Aorta (tissue), 5 donors: ENCODE measurements at places on chromosomes 2 and 18. TPM values are rescaled to one million over a fixed set of nuclear protein-coding genes. Genes with fewer than 3 reads are reported as not detected.

GRCh38 chr2:241796209-241796608 is 12.8 kb upstream of the NEU4 start:
- no peaks in the 10 kb centered on the region for H3K4me1 ChIP-seq
- H3K27ac ChIP-seq, result no peak overlapping the region
- no peak for DNase-seq
- H3K27me3 ChIP-seq, result no peaks in the 10 kb centered on the region
- H3K4me3 ChIP-seq, result no peak overlapping the region

DNA sequence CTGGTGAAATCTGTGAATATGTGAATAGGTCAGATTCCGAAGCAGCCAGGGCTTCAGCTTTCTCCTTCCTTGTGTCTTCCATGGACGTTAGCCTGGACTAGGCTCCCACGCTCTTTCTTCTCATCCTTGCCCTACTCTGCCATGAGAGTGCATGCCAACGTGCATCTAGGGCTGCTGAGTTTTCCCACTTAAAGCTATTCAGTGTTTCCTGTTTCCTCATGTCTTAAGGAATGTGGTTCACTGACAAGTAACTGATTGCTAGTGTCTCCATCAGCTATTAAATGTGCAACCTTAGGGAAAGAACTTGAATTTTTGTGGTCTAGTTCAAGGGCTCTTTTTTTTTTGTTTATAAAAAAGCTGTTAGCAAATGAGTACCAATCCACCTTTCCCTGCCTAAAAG is 642.3 kb upstream of the LINC00305 start:
- no peaks in the 10 kb centered on the region for H3K36me3 ChIP-seq
- DNase-seq, result no peak
- H3K27me3 ChIP-seq, result no peaks in the 10 kb centered on the region

- no peaks in the 10 kb centered on the region for H3K36me3 ChIP-seq
- no peak for DNase-seq
- H3K4me1 ChIP-seq, result no peaks in the 10 kb centered on the region
- H3K4me3 ChIP-seq, result no peak overlapping the region
- no peaks in the 10 kb centered on the region for H3K27me3 ChIP-seq
Observed at GRCh38 chr2:162071001-162071400, 3.0 kb downstream of the DPP4 start.

GRCh38 chr2:241822264-241822623 is 13.3 kb downstream of the NEU4 start:
- no peak overlapping the region for H3K4me3 ChIP-seq
- H3K4me1 ChIP-seq, result no peaks in the 10 kb centered on the region
- no peaks in the 10 kb centered on the region for H3K36me3 ChIP-seq
- H3K27ac ChIP-seq, result no peak overlapping the region
- DNase-seq, result no peak
- H3K27me3 ChIP-seq, result no peaks in the 10 kb centered on the region

NLRC4 gene
- total RNA-seq, result 3.7 TPM

WDR12 gene
- total RNA-seq, result 25.2 TPM

UGT1A3 gene
- total RNA-seq, result not detected

NAT8 gene
- total RNA-seq, result not detected

FTCDNL1 gene
- 1.7 TPM for total RNA-seq
